ENCODE measurements at places on chromosomes 6 and 20.

DNA sequence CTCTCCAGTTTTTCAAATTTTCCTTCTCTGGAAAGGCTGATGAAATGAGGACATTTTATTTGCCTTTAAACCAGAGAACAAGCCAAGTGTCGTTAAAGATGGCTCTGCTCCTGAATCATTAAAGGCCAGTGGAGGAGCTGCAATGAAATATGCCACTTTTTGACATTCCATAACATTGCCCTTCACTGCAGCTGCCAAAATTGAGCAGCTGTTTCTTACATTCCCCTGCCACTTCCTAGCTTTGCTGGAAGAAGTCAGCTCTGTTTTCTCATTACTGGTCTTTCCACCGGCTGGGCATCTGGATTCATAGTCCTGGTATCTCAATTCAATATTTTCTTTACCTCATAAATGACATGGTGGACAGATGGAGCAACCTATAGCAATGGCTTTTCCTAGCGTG lies 45.5 kb upstream of the NRN1 start:
- DNase-seq, result no peak

DNA sequence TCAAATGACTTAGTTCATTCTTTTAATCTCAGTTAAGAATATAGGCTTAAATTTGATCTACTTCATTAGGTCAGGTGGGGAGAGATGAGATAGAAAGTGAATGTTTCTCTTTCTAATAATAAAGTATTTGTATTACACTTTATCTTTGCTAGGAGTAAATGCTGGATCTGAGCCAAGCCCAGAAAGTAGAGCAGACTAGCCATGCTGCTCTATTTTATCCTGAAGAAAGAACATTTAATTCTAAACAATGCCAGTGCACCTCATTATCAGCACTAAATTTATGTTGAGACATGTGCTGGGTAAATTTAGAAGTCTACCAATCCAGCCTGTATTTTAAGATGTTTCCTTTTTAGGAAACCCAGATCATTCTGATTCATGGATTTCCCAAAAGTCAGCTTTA lies 43.5 kb downstream of the AKIRIN2 start:
- DNase-seq, result no peak

DNA sequence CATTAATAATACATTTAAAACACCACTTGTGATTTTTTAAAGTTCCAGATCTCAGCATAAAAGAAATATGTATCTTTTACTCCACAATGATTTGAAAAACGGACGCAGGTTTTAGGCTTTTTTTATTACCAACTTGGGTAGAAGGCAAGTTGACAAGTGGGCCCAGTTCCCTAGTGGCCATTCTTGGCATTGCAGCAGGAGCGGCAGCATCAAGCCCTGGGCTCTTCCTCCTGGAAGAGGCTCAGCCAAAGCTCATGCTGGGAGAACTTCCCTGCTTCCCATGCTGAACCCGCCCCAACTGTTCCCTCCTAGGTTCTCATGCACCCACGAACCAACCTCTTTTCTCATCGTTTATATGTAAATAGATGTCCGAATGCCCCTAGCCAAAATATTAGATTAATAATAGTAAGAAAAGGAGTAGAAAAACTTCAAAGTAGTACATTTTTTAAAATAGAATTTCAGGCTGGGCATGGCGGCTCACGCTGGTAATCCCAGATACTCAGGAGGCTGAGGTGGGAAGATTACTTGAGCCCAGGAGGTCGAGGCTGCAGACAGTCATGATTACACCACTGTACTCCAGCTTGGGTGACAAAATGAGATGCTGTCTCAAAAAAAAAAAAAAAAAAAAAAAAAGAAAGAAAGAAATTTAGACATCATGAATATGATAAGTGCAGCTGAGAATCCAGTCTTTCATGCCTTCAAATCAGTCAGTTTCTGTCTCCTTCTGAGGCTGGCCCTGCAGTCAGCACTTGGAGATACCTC lies 18.2 kb upstream of the MYB start:
- DNase-seq, result peak; percentile 66

GRCh38 chr6:164926686-164927085 lies 382.7 kb downstream of the C6orf118 start:
- DNase-seq, result no peak

- DNase-seq, result no peak
These were observed 65.8 kb downstream of the ADTRP start for GRCh38 chr6:11712760-11713159.

- no peak for DNase-seq
These were observed 11.1 kb downstream of the LAMA5 start for GRCh38 chr20:62355878-62356588.

GRCh38 chr20:57124800-57125517 lies 141.5 kb downstream of the BMP7 start:
- no peak for DNase-seq

DNA sequence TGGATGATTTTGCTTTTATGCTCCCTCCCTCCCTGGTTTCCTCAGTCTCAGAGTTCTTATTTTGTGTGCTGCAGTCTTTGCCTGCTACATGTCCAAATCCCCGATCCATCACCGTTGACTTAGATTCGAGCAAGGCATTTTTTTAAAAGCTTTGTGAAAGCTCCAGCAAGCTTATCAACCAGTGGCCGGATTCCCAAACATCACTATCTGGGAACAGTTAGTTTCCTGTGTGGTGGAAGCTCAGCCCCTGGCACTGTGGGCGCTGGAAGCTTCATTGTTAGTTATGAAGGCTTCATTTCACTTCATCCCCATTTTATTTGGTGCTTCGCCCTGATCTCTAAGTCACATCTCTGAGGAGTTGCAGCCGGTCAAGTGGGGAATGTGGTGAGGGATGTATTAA lies 44.7 kb downstream of the DEK start:
- DNase-seq, result no peak

GRCh38 chr6:87922196-87922946 lies 125.3 kb upstream of the SPACA1 start:
- DNase-seq, result no peak

DNA sequence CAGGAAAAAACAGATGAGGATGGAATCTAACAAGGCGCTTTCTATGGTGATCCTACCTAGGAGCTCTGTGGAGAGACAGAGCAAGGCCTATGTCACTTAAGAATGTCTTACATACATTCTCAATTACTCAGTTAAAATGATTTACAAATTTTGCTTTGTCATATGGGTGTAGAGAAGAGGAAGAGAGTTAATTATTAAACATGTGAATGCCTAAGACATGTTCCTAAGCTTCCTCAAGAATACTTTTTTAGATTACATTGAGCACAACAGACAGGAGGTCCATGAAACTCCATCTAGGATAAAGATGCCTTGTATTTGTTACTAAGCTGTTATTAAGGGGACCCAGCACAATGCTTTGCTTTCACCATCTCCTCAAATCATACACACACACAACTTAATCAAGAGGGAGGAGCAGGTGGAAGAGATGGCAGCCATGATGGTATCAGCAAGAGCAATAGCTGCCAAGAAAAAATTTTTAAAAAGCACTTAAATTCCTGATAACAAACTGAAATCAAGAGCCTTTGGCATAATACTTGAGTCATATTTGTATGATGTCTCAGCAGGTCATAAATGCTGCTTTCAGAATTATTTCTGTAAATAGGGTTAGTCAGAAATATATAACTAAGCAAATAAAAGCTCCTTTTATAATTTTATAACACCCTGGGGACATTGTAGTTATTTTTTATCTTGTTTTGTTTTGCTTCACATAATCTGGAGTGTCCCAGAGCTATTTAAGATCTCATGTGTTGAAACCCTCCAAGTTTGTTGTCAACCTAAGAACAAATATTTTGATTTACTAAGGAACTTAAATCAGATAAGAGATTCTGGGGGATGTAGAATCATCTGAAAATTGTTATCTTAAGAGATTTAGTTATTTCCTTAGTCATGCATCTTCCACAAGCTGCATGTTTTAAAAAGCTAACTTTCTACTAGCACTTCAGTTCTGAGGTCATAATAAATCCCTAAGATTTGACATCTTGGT lies 70.0 kb upstream of the CD2AP start:
- no peak for DNase-seq

DNA sequence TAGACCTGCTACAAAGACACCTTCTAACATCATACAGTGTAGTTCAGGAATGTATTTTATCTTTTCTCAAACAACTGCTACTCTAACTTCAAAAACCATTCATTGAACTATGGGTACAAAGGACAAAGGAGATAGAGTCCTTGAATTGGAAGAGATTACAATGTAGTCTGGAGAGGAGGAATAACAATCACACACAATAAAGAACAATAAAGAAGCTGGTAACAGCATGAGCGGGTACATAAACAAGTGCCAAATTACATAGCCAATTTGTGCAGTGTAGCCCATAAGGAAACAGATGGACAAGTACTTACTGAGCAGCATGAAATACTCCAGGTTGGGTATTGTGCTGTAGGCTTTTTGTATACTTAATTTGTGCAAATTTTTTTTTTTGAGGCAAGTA lies 44.3 kb downstream of the OSTM1 start:
- DNase-seq, result no peak

DNA sequence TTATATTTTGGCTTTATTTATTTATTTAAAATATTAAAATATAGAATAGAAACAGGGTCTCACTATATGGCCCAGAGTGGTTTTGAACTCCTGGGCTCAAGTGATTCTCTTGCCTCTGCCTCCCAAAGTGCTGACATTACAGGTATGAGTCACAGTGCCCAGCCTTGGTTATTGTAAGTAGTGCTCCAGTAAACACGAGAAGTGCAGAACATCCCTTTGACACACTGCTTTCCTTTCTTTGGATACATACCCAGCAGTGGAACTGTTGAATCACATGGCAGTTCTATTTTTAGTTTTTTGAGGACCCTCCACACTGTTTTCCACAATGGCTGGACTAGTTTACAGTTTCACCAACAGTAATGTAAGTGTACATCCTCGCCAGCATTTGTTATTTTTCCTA lies 203.9 kb downstream of the PHF3 start:
- DNase-seq, result no peak

DNA sequence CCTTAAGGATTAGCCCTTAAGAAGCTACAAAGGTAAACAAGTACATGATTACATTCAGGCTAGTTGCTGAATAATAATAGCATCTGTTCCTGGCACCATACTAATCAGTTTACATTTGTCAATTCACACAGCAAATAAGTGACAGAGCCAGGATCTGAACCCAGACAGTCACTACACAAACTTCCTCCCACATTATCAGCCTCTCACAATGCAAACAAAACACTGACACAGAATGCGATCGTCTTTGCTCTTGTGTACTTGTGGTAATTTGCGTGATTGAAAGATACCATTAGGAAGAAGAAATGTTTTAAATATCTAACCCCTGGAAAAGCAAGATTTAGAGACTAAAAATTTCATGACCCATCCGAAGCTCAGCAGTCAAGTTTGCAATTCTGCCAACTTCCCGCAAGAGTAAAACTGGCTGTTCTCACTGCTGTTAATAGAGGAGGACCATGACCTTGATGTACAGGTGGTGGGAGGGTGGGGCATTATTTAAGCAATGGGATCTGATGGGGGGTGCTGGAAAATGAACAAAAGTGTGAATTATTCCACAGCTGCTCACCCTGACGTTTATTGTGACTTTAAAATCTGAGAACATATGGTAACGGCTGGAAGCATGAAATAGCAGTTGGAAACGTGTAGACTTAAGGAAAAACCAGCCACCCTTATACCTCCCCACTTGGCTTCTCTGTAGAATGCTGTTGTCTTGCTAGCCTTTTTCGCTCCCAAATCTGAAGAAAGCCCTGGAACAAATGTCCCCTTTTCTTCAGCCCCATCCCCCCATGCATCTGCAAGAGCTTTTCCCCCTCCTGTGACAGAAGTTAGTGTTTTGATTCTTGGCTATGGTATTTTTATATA lies 95.3 kb upstream of the ARMC2 start:
- DNase-seq, result no peak

DNA sequence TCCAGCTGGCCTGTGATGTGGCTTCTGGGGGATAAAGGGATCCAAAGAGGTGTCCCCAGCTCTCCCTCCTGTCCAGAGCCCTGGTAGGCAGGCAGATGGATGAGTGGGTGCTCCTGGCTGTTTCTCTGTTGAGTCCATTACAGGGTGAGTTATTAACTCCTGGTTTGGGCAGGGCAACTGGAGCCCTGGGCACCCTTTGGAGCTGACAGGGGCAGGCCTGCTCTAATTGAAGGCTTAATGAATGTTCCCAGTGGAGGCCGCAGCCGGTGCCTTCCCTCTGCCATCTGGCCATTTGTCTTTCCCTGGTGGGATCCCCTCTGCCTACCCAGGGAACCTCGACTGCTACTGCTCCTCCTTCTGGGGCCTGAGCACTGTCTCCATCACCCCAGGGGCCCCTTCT lies 44.7 kb upstream of the MLN start:
- DNase-seq, result no peak

DNA sequence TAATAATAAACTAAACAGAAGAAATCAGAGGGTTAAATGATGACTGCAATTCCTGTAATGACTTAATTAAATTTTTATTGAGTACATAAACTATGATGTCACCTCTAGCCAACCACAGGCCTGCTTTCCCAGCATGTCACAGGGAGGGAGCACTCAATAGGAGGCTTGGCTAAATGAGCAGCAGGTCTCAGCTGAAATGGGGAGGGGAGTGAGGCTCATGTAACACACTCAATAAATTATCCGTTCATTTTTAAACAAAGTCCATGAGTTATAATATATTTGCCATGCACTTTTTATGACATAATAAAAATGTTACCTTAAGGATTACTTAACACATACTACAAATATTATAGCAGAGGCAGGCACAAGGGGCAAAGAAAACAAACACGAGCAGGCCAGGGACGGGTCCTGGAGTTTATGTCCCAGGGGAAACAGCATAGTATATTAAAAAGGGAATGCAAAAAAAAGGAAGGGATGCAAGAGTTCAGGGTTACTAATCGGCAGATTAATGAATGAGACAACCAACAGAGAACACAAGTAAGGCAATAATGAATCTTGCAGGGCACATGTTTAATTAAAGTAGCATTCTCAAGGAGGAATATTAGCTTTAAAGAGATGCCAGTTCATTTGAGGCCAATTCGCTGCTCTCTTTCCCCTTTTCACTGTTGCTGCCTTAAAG lies 27.1 kb upstream of the FAM83C start:
- no peak for DNase-seq

- DNase-seq, result no peak
These were observed 54.4 kb downstream of the RTN4IP1 start for GRCh38 chr6:106574741-106575458.

DNA sequence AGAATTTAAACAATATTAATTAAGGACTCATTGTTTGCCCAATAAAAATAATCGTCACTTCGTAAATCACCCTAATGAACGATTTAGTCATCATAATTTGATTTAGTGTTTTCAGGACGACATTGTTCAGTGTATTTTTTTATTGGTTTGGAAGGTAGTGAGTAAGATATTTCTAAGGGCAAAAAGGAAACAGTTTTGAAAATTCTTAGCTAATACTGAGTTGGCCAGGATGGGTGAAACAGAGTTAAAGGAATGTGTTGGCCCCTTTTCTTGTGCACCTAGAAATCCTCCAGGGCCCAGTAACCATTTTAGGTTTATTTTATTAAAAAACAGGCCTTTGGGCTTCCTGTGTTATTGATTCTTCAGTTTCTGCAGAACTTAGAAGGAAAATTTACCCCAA lies 25.3 kb downstream of the ANKS1A start:
- DNase-seq, result no peak

GRCh38 chr6:125121894-125122293 lies 31.7 kb upstream of the TPD52L1 start:
- no peak for DNase-seq
